ENCODE measurements at places on chromosomes 6 and 20. TPM values are rescaled to one million over a fixed set of nuclear protein-coding genes. Genes with fewer than 3 reads are reported as not detected.

DNA sequence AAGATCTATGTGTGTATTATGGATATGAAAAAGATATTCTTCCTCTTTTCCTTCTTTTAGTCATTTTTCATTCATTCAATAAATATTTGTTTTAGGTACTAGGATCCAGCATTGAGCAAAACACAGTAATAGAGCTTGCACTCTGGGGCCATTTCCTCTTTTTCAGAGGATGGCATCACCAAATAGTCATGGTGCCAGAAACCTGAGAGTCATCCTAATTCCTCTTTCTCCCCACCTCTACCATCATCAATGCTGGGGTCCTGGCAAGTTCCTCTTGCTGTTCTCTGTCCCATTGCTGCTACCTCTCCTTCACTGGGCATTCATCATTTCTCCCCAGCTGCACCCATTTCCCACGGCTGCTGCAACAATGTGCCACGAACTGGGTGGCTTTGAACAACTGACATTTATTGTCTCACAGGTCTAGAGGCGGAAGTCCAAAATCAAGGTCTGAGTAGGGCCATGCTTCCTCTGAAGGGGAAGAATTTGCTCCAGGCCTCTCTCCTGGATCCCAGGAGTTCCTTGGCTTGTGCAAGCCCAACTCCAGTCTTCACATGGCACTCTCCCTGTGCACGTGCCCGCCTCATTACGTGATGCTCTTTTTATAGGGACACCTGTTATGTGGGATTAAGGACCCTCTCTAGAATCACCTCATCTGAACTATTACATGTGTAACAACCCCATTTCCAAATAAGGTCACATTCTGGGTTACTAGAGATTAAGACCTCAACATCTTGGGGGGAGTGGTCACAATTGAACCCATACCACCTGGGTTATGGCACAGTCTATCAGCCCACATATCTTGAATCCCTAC is 9.5 kb upstream of the IGF2R start:
- no peak for DNase-seq

- DNase-seq = no peak
Measured at GRCh38 chr20:766906-767305, 1.4 kb downstream of the SLC52A3 start.

DNA sequence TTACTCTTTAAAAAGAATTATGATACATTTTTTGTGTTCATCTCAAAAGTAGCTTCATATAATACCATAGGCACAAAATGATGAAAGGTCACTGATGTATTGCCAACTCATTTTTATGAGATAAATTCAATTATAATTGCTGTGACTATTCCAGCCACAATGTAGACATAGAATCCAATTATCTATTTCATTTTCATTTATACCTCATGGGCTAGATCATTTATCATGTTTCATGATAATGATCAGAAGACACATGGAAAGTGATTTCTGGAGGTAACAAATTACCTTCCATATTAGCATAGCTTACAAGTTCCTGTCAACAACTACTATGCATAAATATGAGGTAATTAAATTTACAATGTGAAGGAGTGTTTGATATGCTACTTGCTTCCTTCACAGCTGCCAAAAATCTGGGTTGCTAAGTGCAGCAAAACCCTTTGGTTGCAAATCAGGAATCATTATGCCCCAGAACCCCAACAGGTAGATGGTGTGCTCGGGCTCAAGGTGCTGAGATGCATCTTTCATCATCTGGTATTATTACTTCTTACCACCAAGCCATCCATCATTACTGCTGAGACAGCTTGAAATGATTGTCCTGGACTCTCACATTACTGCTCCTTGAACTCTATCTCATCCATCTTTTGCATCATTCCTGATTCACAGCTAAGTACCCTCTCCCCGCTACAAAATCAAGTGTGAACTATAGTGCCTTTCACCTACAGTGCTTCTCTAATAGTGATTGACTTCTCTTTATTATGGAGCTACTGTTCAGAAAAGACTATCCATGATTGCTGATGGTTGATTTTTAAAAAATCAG is 306.0 kb upstream of the THEMIS start:
- DNase-seq = no peak

DNA sequence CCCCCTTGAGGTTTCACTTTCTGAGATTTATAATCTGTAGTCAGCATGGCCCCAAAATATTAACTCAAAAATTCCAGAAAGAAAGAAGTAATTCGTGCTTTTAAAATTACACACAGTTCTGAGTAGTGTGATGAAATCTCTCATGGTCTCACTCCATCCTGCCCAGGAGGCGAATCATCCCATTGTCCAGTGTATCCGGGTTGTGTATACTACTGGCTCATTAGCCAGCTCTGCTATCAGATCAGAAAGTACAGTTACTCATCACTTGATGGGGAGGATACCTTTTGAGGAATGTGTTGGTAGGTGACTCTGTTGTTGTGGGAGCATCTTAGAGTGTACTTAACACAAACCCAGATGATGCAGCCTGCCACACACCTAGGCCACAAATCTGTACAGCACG is 65.2 kb downstream of the CDC5L start:
- no peak for DNase-seq

DNA sequence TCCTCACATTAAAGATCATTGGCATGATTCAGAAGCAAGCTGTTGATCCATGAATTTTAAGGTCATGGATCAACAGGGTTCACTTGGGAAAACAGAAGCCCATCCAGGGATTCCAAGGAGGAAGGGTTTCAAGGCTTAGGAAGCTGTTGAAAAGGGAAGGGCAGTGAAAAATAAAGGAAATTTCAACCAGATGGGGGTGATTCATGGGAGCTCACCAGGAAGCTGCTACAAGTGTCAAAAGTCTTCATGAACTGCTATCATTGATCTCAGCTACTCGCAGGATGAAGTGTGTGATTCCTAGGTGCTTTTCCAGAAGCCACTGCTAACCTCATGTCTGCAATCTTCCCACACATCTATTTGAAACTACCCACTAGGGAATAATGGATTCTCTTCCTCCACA is 26.2 kb downstream of the ADTRP start:
- DNase-seq = no peak

GRCh38 chr6:33755070-33755869 is 8.6 kb upstream of the IP6K3 start:
- no peak for DNase-seq

GRCh38 chr6:7996538-7997111 is 67.6 kb downstream of the BLOC1S5 start:
- DNase-seq = no peak

- DNase-seq = no peak
Measured at GRCh38 chr6:92292067-92292466, 1127.3 kb downstream of the EPHA7 start.

- no peak for DNase-seq
Measured at GRCh38 chr6:141133836-141134235, 998.9 kb upstream of the GJE1 start.

- no peak for DNase-seq
Measured at GRCh38 chr6:337805-338368, 45.6 kb downstream of the DUSP22 start.

DNA sequence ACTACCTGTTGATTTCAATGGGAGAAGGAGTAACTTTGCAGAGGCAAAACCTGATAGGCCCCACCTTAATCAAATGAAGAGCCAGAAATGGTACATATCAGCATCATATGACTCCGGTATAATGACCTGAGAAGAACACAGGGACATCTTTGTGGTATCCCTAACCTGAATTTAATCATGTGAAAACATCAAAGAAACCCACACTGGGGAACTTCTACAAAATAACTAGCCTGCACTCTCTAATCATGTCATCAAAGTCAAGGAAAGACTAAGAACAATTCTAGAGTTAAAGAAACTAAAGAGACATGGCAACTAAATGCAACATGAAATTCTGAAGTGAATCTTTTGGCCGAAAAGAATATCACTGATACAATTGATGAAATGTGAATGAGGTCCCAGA is 34.9 kb downstream of the SLC17A4 start:
- DNase-seq = no peak

- DNase-seq = no peak
Measured at GRCh38 chr6:5266423-5266822, 5.1 kb downstream of the FARS2 start.

DNA sequence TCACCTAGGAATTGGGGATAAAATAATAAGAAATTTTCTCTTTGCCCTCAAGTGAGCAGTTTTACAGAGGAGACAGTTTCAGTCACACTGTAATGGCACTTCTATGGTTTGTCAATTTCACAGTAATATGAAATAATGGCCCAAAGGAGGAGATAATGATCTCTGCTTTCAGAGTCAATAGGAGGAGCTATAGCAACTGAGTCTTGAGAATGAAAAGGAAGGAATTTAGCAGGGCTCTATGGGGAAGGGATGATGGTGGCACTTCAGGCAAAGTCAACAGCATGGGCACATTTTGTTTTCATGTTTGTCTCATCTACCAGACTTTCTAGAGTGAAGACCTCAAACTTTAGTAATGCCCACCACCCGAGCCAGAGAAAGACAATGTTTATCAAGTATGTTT is 138.3 kb upstream of the HMGN3 start:
- no peak for DNase-seq

- no peak for DNase-seq
Measured at GRCh38 chr20:50858525-50858924, 63.7 kb downstream of the BCAS4 start.

DNA sequence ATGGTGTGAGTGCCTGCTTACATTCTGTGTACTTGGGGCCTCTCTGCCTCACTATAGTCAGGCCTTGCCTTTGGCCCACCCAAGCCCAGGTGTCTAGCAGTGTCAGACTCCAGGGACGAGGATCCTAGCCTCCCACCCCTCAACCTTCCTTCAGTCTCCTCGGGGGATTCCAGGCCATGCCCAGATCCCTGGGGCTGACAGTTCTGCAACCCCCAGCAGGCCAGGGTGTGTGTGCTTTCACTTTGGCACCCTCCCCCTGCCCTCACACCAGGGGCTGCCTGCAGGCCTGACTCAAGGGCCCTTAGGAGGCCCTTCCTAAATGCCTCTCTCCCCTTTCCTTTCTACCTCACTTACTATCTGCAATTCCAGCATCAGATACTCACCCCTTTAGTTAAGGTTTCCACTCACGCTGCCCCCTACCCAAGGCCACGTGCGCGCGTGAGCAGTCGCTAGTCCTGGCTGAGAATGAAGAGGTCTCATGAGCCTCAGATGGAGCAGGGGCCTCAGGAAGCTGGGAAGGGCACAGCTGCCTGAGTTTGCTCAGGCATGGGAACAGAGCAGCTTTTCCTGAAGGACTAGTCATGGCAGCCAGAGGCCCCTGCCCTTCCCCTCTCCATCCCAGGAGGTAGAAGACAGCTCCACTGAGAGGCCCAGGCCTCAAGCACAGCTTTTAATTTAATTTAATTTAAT is 859 bp upstream of the CLPS start:
- DNase-seq = no peak

- DNase-seq = no peak
Measured at GRCh38 chr6:53536561-53536960, 8.3 kb downstream of the GCLC start.

GRCh38 chr20:63483834-63484233 is 11.4 kb upstream of the KCNQ2 start:
- DNase-seq = no peak

DNA sequence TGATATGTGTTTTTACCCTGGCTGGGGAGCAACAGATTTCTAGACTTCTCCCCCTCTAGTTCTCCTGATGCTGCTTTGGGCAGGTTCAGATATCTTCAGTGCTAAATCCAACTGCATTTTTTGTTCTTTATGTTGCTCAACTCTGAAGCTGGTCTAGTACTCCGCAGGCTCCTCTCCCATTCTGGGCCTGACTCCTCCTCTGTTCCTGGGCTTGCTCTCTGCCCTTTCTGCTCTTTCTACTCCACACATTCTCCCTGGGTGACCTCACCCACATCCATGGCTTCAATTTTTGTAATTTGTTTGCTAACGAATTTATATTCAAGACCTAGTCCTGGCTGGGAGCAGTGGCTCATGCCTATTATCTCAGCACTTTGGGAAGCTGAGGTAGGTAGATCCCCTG is 6.4 kb downstream of the FYN start:
- no peak for DNase-seq

DNA sequence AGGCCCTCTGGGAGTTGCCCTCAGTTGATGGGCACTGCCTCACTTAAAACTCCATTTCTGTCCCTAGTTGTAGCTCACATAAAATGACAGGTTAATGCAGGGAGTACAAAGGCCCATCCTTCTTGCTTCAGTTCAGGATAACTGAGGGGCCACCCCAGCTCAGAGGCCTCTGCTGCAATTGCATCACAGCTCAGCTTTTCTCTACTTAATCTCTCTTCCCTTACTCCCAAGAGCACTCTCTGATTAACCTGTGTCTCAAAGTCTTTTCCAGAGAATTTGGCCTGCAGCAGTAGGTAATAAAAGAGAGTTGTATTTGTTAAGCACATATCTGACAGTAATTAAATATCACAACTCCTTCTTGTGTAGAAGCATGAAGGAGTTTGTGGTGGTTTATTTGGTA is 40.9 kb upstream of the FLRT3 start:
- DNase-seq = no peak

DNA sequence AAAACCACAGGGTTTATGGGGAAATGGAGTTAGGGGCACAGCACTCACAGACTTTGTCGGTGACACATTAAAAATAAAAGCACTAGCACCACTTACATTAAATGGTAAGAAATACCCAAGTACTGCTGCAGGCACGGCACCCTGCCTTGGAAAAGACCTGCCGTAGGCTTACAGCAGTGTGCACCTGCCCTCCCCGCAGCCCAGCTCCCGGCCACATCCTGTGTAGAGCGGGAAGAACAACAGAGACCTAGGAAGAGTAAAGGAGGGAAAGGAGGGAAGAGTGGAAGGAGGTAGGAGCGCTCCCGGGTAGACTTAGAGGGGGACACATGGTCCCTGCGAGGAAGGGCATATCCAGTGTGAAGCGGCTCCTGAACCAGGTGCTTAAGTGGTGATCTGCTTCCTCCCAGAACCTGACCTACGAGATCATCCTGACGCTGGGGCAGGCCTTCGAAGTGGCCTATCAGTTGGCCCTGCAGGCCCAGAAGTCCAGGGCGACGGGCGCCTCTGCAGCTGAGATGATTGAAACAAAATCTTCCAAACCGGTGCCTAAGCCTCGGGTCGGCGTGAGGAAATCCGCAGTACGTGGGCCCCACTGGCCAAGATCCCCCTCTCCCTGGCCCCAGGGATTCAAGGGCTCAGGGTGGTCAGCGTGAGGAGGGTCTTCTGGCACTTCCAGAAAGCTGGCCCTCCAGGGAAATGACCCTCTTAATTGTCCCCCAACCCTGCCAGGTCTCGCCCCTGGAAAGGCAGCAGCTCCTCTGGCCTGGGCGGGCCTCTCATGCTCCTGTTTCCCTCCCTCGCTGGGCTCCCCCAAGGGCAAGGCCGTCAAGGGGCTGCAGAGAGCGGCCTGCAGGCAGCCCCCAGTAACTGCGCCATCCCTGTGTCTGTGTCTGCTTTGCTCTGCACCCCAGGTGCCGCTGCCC is 55.5 kb downstream of the TCP11 start:
- DNase-seq = no peak

Gene PDE10A
- total RNA-seq = not detected

Gene LSM14B
- total RNA-seq = 35.6 TPM

Gene GINM1
- total RNA-seq = 15.0 TPM

Gene SLC32A1
- total RNA-seq = not detected

Gene LZTS3
- 2.0 TPM for total RNA-seq

Gene SNPH
- total RNA-seq = 4.8 TPM

Gene ADGRF1
- not detected for total RNA-seq

Gene SLC23A2
- total RNA-seq = 20.1 TPM

Gene EMILIN3
- total RNA-seq = 0.27 TPM

Gene GGT7
- total RNA-seq = 15.8 TPM
